HT1080 (cell line): ENCODE measurements at places on chromosomes 11 and 22. TPM values are rescaled to one million over a fixed set of nuclear protein-coding genes. Genes with fewer than 3 reads are reported as not detected.

DNA sequence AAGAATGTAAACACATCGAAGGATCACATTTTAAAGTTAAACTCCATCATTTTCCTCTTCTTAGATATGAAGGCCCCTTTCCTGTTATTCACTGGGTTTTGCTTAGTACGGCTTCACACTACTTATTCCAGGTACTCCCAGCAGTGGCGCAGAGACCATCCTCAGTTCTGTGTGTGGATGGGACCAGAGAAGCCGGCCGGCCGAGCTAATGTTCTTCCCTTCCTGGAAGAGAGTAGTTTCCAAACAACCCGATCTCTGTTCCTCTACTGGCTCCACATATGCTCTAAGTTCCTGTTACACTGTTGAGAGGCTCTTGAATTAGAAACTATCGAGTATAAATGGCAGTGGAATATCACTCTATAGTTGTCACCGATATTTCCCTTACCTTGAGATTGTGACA is 684 bp upstream of the NFRKB start:
- no peak for DNase-seq

DNA sequence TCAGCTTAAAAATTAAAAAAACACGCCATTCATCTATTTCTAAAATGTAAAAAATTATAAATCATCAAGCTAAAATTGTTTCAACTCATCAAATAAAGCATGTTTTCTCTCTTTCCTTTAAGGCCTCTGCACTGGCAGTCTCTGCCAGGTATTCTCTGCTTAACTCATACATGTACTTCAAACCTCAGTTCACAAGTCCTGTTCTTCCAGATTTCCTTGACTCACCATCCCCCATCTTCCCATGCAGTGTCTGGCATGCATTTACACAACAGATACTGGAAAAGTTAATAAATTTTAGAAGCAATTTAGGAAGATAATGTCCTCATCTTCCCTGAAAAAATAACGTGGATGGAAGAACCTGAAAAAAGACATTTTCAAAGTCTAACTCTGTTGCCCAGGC is 32.5 kb downstream of the CSTF3 start:
- no peak for DNase-seq

DNA sequence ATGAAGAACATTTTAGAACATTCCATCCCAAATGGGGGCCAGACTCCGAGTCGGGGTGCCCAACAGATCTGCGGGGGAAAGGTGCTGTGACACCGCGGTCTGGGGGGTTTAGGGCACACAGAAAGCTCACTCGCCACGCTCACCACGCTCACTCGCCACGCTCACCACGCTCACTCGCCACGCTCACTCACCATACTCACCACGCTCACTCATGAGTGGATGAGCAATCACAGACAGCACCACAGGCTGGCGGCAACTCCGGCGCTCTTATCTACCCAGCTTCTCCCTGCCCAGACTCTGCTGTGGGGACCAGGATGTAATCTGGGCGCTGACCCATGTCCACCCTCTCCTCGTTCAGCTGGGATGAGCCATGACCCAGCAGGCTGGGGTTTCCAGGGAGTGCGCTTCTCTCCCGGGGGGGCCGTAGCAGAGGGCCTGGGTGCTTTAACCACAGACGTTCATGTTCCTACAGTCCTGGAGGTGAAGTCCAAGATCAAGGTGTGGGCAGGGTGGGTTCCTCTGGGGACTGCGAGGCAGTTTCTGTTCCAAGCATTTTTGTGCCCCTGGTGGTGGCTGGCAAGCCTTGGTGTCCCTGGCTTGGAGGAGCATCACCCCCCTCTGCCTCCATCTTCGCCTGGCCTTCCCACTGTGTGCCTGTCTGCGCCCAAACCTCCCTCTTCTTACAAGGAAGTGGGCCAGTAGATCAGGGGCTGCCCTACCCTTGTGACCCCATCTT is 141.2 kb downstream of the CTTN start:
- DNase-seq: no peak

DNA sequence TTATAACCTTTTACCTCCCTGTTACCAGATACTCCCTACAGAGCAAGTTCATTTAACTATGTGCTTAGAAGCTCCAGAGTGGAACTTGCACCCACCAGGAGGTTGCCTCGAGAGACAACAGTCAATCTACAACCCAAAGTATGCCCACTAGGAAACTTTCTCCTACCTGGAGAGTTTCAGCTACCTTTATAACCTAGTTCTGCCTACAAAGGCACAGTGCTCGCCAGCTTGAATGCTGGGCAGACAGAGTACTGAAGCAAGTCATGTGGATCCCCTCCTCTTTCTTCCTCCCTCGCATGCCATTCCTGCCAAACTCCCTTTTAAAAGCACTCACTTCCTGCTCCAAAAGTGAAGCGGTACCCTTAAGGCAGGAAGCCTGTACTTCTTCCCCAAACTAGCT is 258.9 kb downstream of the SWAP70 start:
- DNase-seq: no peak

The PATE4 gene
- total RNA-seq: not detected in 2 replicates

The C11orf65 gene
- not detected in 2 replicates for total RNA-seq

The GSC2 gene
- total RNA-seq: not detected in 2 replicates
